ENCODE measurements at places on chromosomes 1 and 21.

- no peak for DNase-seq
These were observed 22.7 kb downstream of the PLEKHA6 start for GRCh38 chr1:204337036-204337429.

DNA sequence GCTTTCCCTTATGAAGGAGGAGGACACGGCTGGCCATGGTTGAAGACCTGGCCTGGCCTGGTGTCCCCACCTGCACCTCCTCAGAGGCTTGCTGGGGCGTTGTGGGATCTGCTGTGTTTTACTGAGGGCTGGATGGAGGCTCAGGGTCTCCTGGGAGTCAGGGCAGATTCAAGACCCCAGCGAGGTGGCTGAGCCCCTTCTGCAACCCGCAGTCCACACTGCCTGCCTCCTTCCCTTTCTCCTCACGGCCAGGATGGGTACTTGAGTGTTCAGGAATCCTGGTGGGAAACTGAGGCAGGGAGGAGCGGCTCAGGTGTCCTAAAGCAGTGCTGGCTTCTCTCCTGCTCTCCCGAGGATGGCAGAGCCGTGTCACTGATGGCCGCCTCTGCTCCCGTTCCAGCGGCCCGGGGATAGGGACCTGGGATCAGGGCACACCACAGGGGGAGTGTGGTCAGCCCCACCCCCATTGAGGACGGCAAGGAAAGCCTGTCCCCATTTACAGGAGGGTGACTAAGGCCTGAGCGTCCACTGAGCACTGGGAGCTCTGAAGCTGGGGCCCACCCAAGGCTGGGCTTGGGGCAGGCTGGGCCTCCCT is 47.5 kb downstream of the TRPM2 start:
- DNase-seq, result no peak

- peak; percentile 24 for DNase-seq
These were observed 47.4 kb downstream of the PTPRC start for GRCh38 chr1:198686069-198686728.

- DNase-seq, result no peak
These were observed 885 bp downstream of the KRTAP10-3 start for GRCh38 chr21:44557491-44558328.

- no peak for DNase-seq
These were observed 400.5 kb downstream of the GPATCH2 start for GRCh38 chr1:217230412-217230811.

DNA sequence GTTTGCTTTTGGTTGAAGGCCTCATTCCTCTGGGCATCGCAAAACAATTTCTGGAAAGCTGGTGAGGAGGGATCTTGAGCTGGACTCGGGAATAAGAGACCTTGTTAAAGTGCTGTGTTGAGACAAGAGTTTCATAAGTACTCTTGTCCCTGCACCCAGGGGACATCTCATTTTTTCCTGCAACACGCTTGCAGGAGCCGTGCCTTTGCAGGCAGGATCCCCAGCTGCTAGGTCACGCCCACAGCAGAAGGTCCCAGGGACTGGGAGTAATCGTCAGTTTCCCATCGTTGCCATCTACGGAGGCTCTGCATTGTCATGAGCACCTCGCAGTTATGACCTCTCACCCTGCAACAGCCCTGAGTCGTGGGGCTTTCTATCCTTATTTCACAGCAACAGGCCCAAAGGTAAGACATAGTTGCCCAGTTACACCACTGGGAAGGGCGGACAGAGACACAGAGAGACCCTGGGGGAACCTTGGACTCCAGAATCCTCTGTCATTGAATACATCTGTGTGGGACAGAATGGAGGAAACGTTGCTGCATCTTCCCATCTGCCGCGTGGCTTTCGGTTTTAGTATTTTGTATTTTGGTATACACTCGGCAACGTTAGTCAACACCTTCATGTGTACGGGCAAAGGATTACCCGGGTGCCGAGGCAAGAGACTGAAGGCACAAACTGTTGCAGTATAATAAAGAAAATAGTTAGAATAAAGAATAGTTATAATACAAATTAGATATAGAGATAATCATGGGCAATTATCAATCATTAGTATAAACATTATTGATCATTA is 60.4 kb upstream of the DMRTB1 start:
- DNase-seq, result peak; percentile 24

DNA sequence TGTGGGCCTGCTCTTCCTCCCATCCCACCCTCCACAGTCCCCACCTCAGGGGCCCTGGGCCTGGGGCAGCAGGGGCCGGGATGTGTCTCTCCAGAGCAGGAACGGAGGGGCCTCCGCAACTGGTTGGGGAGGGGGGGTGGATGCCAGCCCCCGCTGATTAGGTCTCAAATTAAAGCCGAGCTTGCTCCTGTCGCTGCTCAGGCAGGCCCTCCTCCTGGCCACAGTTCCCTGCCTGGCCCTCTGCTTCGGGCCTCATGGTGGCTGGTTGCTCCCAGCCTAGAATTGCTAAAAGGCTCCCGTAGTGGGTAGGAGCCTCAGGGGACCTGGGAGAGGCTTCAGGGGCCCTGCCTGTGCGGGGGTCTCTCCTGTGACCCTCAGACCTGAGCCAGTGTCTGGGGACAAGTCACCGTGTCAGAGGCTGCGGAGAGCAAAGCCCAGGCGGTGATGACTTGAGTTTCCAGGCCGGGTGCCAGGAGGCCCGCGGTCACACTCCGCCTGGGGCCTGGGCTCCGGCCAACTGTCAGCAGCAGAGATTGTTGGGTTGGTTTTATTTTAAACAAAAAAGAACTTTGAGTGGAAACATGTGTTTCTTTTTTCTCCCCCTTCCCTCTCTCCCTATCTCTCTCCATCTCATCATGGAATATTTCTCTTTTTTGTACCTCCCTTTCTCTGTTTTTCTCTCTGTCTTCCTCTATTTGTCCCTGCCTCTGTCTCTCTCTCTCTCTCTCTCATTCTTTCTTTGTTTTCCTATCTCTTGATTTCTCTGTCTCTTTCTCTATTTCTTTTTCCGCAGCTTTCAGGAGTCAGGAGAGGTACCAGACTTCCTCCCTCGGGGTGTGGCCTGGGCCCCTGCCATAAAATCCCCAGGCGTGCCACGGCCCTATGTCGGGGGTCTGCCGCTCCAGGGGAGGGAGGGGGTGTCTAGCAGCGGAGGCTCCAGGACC is 20.0 kb upstream of the EPHA2 start:
- peak; percentile 97 for DNase-seq

GRCh38 chr1:225509770-225510169 is 81.9 kb upstream of the LBR start:
- DNase-seq, result no peak

GRCh38 chr1:185170291-185170848 is 13.4 kb downstream of the SWT1 start:
- peak; percentile 62 for DNase-seq

- no peak for DNase-seq
These were observed 478.9 kb upstream of the VAMP3 start for GRCh38 chr1:7292036-7292681.

DNA sequence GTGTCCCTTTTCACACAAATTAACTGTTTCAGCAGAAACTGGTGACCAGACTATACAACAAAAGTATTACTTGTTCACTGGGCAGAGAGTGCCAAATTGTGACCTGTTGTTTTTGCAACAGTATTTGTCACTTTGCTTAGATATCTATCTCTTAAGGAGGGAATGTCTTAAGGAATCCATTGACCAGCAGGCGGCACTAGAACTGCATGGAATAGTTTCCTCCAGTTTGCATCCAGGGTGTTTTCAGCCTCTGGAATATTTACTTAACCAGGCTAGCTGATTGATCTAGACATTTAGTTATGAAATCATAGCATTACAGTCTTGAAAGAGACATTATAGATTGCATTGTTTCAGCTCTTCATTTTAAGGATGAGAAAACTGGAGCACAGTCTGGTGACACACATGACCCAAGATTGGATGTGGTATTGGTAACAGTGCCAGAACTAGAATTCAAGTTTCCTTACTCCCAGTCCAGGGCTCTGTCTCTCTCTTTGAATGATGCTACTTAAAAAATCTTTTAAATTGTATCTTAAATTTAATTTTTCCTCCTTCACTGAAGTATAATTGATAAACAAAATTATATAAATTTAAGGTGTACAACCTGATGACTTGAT is 16.9 kb downstream of the RPTN start:
- peak; percentile 59 for DNase-seq

DNA sequence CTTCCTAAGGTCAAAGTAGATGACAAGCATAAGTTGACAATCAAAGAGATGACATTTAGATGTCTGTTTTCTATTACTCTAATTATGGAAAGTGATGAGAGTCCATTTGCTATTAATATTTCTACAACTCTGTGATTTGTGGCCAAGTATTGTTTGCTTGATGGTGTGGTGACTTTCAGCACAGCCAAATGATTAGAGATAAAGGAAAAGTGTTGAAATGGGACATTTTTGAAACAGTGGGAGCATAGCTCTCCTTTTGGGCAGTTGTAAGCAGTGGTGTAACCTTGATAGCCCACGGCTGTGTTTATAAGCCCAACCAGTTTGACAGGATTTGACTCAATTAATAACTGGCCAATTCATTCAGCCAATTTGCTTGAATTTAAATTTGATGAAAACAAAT is 31.6 kb downstream of the ZC3H11B start:
- no peak for DNase-seq

DNA sequence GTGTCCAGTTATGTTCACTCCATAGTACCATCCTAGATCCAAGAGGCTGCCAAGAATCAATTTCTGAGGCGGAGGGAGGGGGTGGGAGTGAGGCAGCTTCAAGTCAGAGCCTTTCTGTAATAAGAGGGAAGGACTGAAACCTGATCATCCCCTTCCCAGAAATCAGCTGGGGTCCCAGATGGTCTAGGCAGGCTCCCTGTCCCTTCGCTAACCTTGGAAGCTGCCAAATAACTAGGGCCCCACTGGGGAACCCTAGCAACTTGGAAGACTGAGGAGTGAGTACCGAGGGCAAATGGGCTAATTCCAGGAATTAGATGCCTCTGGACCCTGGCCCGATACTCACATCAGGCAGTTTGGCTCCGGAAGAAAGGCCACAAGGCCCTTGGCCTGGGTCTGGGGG is 113.3 kb downstream of the NAV1 start:
- DNase-seq, result no peak

- DNase-seq, result no peak
These were observed 316.0 kb upstream of the ADGRL4 start for GRCh38 chr1:79322511-79323027.

DNA sequence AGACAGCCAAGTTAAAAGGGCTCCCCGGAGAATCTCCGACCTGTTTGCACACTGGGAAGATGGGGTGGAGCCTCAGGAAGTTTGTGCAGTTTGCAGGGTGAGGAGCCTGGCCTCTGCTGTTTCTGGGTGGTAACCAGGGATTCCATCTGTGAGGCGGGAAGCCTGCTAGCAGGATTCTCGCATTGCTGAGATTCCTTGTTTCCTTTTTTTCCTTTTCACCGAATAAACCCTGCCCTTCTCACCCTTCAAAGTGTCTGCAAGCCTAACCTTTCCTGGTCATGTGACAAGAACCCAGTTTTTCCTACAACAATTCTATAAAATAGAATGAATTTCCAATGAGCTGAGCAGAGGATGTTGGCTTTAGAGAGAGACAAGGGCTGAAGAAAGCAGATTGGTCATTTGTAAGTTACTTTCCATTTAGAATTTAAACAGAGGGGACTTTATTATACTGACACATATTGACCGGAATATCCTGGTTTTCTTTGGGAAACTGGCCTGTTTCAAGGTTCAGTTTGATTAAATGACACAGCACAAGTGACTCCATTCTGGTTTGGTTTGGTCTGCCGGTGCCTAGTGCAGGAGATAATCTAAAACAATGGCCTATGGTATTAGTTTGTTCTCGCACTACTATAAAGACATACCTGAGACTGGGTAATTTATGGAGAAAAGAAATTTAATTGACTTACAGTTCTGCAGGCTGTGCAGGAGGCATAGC is 48.7 kb upstream of the DNAH14 start:
- DNase-seq, result no peak

All from left lung (tissue), 14 donors.